ENCODE measurements at places on chromosomes 4 and X.
A peak's percentile ranks its signal among the peaks of the same experiment; 100 is the strongest.

GRCh38 chrX:40090050-40090804 lies 7.5 kb downstream of the BCOR start:
- DNase-seq = no peak

DNA sequence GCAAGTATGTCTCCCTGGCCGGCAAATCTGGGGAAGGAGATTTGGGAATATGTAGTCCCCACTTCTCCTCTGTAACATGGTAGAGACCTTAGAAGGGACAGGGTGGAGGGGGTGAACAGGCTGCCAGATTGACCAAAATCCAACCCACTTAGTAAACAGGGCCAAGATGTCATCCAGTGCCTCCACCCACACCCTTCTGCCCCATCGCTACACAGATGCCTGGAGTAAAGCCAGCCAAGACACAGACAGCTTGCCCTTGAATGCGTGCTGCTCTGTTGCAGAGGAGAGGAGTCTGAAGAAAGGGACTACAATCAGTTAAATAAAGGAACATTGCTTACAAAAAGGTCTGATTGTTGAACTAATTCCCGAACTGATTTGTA lies 160.1 kb upstream of the LDB2 start:
- DNase-seq = no peak

DNA sequence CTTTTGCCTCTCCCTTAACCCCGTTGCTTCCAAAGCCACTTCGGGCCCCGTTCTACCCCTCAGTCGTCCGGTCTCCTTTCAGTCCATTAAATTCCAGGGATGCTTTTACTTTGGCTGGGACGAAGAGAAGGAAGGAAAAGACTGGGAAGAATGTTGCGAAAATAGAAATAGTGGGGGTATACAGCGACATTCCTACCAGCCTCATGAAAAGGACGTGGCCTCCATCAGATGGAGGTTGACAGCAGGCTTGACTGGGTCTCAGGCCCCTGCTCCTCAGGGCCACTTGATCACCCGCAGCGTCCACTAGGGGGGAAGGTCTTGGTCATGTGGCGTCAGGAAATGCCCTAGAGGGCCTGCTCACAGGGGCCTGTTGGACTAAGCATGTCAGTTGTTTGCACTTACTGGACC lies 657 bp upstream of the ANKRD50 start:
- peak; percentile 30 for DNase-seq

- no peak for DNase-seq
Observed at GRCh38 chr4:146235654-146236177, 21.4 kb downstream of the REELD1 start.

DNA sequence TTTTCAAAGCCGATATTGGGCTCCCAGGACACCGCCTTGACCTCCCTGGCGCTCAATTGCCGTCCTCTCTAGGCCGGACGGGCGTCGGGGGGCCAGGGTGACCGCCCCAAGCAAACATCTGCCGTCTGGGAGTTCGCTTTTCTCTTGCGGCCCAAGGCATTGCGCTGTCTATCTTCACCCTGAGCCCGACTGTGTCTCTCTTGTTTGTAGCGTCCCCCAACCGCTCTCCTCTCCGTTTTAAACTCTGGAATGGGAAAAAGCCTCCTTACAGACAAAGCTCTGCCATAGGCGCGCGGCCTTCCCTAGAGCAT lies 551 bp upstream of the ARX start:
- DNase-seq = no peak

GRCh38 chrX:31287861-31288260 lies 216.0 kb upstream of the FTHL17 start:
- DNase-seq = no peak

GRCh38 chrX:133884430-133885394 lies 100.7 kb downstream of the GPC3 start:
- no peak for DNase-seq

GRCh38 chr4:38166768-38167167 lies 206.6 kb downstream of the PTTG2 start:
- no peak for DNase-seq

DNA sequence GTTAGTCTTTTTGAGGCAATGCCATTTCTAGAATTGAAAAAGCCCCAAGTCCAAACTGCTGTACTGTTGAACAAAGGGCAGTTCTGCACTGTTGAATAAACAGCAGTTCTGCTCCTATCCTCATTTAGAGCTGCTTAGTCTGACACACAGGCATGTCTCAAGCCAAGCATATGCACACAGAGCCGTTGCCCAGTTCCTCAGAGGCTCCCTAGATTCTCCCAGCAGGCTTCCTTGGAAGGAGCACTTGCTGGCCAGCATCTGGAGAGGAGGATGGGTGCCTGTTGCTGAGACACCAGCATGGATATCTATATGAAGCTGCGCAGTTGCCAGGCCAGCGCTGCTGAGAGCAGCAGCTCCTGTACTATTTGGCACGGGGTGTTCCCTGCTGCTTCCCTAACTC lies 138.3 kb upstream of the USP38 start:
- DNase-seq = no peak

- no peak for DNase-seq
Observed at GRCh38 chrX:25432396-25432795, 416.6 kb upstream of the ARX start.

DNA sequence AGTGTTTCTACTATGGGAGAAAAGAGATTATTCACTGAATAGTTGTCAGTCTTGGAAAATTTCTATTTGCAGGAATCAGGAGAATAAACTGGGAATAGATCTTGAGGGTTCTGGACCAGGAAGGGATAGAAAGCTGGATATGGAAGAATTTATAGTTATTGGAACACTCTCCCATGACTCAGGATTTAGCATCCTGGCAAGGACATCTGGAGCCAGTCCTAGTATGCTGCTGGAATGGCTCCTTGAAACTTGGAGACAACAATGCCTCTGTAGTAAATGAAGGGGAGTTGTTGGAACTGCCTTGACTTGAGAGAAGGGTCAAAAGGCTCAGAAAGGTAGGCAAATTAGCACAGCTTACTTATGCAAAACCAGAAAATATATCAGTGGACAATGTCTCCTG lies 23.5 kb upstream of the THOC2 start:
- no peak for DNase-seq

GRCh38 chr4:3009422-3009821 lies 46.1 kb downstream of the GRK4 start:
- peak; percentile 61 for DNase-seq

DNA sequence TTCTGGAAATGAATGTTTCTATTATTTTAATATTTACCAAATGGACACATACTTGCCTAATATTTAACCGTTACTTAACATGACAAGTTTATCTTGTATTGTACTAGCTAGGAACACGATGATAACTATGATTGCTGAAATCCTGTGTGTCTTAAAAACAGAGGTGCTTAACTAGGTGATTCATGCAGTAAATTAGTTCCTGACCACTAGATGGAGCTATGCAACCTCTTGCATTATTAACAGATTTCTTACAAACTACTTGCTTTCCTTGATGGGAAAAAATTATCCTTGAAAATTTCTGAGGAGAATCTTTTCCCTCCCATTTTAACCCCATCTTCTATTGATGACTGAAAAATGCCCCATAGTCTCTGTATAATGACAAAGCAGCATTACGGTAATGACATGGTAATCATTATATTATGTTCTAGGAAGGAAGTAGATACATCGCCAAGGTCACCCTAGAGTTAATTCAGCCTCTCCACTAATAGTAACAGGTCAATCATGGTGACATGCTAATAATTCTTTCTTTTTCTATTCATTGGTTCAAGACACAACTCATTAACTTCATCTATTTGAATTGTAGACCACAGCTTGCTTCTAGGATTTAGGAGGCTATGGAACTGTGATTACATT lies 844.2 kb downstream of the RAPGEF2 start:
- peak; percentile 13 for DNase-seq

DNA sequence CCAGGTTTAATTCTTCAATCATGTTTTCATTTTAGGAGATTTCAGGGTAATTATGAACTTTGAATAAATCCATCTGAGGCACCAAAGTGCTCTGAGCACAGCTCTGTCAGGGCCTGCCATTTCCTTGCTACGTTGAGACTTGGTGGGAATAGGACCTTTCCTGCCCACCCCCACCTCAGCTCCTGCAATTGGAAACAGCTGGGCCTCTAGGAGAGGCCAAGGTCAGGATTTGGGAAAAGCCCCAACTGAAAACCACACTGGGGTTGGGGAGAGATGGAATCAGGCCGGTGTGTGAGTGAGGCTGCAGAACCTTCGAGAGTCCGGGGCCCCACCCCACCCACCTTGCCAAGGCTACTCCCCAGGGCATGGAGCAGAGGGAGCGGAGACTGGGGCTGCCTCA lies 212.7 kb upstream of the BCOR start:
- DNase-seq = no peak

DNA sequence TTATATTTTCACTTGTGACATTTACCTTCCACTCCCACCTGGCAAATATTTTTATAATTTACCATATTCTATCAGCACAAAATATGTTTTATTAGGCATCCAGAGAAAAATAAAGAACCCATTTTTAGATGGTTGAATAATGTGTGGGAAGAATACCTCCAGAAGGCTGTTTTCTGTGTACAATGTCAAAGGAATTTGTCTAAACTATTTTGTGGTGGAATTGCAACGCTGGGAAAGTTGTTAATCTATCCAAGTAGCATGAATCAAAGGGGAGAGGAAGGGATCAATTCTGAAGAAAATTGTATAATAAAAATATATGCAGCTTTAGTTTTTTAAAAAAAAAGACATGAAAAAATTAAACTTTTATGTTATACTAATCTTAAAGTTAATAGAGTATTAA lies 706.5 kb downstream of the FSTL5 start:
- no peak for DNase-seq

GRCh38 chr4:55087913-55088260 lies 37.5 kb downstream of the KDR start:
- DNase-seq = no peak

GRCh38 chrX:72029483-72030411 lies 102.0 kb downstream of the RTL5 start:
- DNase-seq = no peak

DNA sequence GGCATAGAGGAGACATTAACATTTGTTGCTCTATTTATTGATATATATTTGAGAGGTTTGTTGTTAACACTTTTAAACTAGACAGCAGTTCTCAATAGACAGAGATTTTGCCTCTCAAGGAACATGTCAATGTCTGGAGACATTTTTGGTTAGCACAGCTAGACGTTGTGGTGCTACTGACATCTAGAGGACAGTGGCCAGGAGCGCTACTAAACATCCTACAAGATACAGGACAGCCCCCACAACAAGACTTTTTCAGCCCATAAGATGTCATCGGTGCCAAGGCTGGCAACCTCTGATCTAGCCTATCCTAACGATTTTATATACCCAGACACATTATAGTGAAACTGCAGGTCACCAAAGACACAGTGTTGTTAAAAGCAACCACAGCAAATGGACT lies 18.4 kb upstream of the CTSO start:
- no peak for DNase-seq

GRCh38 chr4:100359441-100359840 lies 158.4 kb downstream of the EMCN start:
- DNase-seq = no peak

- peak; percentile 59 for DNase-seq
Observed at GRCh38 chrX:109774706-109775105, 41.6 kb upstream of the ACSL4 start.

DNA sequence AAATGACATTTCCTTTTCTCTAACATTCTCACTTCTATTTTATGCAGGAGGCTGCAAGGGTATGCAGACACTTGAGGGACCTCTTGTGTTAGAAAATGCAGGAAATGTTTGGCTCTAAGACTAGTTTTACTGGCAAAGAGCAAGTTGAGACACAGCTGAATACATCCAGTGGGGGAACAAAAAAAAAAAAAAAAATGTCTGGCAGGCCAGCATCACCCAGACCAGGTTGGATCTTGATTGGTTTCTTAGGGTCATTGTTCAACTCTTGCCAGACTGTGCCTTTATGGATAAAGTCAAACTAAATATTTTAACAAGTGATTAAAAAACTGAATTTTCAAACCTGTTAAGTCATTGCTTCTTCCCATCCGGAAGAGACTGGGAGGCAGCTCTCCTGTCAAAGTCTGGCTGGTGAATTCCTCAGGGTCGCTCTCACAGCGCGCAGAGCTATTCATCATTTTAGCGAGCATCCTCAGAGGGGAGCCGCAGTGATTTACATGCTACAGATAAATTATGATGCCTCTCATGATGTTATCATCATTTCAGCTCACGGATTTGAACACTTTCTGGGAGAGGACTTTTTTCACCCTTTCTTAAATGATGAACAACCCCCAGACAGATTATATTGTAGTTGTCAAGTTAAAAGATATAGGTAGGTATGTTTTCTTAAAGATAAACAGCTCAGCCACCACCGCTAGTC lies 23.6 kb upstream of the PACRGL start:
- DNase-seq = no peak

DNA sequence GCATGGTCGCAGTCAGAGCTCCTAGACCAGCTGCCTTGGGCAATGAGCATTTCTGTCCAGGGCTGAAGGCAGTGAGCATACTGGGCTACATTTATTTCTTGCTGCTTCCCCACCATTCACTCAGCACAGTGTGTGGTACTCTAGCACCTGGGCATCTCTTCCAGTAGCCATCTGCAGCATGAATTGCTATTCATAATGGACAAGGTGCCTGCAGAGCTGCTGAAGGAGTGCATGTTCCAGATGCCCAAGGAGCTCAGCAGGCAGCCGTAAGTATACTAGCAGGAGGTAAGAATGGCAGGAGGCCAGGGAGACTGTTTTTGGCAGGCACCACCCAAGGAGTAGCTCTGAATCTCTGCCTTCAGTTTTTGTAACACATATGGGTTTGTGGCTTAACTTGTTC lies 110.4 kb upstream of the RXFP1 start:
- DNase-seq = no peak

GRCh38 chr4:124133753-124134152 lies 578.8 kb downstream of the ANKRD50 start:
- DNase-seq = no peak

DNA sequence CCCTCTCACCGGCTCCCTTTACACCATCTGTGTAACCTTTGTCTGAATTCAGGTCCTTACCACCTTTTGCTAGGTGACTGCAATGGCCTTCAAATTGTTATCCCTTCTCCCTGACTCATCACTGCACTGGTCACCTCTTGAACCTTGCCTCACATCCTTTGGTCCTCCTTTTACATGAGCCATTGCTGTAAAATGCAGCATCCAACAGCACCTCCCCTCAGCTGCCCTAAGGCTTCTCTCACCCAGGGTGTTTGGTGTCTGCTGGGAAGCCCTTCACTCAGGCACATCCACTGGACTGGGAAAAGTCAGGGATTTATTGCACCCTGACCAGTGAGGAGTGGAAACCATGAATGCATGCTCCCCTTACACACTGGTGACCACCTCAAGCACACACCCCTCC lies 192.5 kb upstream of the GATB start:
- DNase-seq = no peak

GRCh38 chr4:22512306-22512705 lies 3.6 kb downstream of the ADGRA3 start:
- no peak for DNase-seq

GRCh38 chr4:114378305-114378903 lies 220.2 kb upstream of the UGT8 start:
- DNase-seq = no peak

DNA sequence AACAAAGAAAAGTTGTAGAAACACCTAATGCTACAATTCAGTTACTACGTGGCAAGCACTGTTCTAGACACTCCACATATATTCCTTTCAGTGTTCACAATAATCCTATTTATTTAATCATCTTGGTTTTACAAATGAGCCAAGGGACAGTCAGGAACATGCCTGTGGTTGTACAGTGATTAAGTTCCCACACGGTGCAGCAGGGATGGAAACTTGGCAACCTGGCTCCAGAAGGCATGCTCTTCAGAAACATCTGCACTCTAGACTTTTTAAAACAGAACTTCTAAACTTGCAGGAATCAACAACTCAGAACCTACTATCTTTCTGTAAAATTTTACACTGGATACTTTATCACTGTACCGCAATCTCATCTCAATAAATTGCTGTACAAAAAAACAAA lies 32.1 kb downstream of the TAPT1 start:
- no peak for DNase-seq

- no peak for DNase-seq
Observed at GRCh38 chrX:134604701-134605311, 53.5 kb downstream of the PLAC1 start.

All from GM10248 (cell line).